ENCODE measurements at places on chromosomes 7 and 10. TPM values are rescaled to one million over a fixed set of nuclear protein-coding genes. Genes with fewer than 3 reads are reported as not detected.

GRCh38 chr7:32062150-32062549 is 8.1 kb downstream of the PDE1C start:
- H3K4me3 ChIP-seq: no peak overlapping the region
- H3K4me1 ChIP-seq: no peaks in the 10 kb centered on the region
- no peaks in the 10 kb centered on the region for H3K27me3 ChIP-seq
- DNase-seq: peak; percentile 59
- H3K27ac ChIP-seq: no peak overlapping the region
- no peaks in the 10 kb centered on the region for H3K36me3 ChIP-seq

- H3K27me3 ChIP-seq: no peaks in the 10 kb centered on the region
- no peaks in the 10 kb centered on the region for H3K4me1 ChIP-seq
- no peak overlapping the region for H3K27ac ChIP-seq
These were observed 128.5 kb downstream of the INHBA start for GRCh38 chr7:41574377-41574776.

TMEM229A gene
- total RNA-seq: 0.09 TPM

- H3K27ac ChIP-seq: peak overlapping the region; percentile 24
- no peak overlapping the region for H3K4me3 ChIP-seq
- H3K36me3 ChIP-seq: no peaks in the 10 kb centered on the region
- DNase-seq: no peak
- no peaks in the 10 kb centered on the region for H3K27me3 ChIP-seq
These were observed 548.7 kb upstream of the GALNT17 start for GRCh38 chr7:70582927-70583895.

DNA sequence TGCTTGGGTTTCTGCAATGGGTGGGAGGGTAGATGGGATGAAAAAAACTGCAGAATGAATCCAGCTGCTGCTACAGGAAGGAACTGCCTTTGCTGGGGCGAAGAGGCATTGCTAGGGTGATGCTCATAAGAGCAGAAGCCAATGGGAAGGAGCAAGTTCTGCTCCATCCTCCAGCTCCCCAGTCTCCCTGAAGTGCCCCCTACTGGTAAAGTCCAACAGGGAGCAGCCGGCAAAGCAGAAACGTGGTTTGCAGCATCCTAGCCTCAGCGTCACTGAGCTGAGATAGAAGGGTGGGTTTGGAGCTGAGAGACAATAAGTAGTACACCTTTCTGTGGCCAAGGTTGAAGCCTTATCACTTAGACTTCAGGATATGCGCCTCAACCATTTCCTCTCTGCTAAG is 220.5 kb downstream of the CCSER2 start:
- DNase-seq: no peak
- no peak overlapping the region for H3K4me3 ChIP-seq
- no peak overlapping the region for H3K27ac ChIP-seq
- no peaks in the 10 kb centered on the region for H3K4me1 ChIP-seq

- no peaks in the 10 kb centered on the region for H3K27me3 ChIP-seq
- DNase-seq: peak; percentile 13
- H3K27ac ChIP-seq: no peak overlapping the region
- H3K4me1 ChIP-seq: no peaks in the 10 kb centered on the region
These were observed 174.5 kb downstream of the GFRA1 start for GRCh38 chr10:116098411-116099022.

DNA sequence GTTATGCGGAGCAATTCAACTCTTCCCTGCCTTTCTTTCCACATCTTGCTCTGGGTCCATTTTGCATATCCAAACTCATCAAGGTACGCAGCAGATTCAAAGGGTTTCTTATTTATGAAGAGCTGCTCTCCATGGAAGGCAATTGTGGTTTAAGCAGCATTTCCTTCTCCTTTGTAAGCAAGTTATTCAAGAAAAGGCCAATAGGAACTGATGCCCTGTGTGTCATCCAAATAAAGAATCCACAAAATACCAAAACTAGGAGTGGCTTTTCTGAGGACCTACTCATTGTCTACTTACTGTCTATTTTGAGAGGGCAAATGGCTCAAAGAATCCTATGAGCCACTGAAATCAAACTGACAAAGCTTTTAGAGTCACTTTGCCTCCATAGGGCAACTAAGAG is 253.1 kb downstream of the PTEN start:
- H3K27ac ChIP-seq: no peak overlapping the region
- DNase-seq: no peak
- H3K27me3 ChIP-seq: no peaks in the 10 kb centered on the region
- H3K36me3 ChIP-seq: no peaks in the 10 kb centered on the region
- H3K4me3 ChIP-seq: no peak overlapping the region
- no peaks in the 10 kb centered on the region for H3K4me1 ChIP-seq

GRCh38 chr10:77442699-77443189 is 194.9 kb downstream of the KCNMA1 start:
- H3K36me3 ChIP-seq: no peaks in the 10 kb centered on the region
- no peaks in the 10 kb centered on the region for H3K4me1 ChIP-seq
- DNase-seq: no peak
- no peak overlapping the region for H3K4me3 ChIP-seq

- no peaks in the 10 kb centered on the region for H3K4me1 ChIP-seq
- no peaks in the 10 kb centered on the region for H3K36me3 ChIP-seq
- no peak for DNase-seq
- H3K27me3 ChIP-seq: no peaks in the 10 kb centered on the region
- no peak overlapping the region for H3K27ac ChIP-seq
These were observed 113.8 kb upstream of the ADCY1 start for GRCh38 chr7:45460379-45460778.

GRCh38 chr10:76055963-76056362 is 624.5 kb downstream of the LRMDA start:
- DNase-seq: no peak
- H3K36me3 ChIP-seq: no peaks in the 10 kb centered on the region
- no peaks in the 10 kb centered on the region for H3K4me1 ChIP-seq
- H3K27ac ChIP-seq: no peak overlapping the region
- no peak overlapping the region for H3K4me3 ChIP-seq

DNA sequence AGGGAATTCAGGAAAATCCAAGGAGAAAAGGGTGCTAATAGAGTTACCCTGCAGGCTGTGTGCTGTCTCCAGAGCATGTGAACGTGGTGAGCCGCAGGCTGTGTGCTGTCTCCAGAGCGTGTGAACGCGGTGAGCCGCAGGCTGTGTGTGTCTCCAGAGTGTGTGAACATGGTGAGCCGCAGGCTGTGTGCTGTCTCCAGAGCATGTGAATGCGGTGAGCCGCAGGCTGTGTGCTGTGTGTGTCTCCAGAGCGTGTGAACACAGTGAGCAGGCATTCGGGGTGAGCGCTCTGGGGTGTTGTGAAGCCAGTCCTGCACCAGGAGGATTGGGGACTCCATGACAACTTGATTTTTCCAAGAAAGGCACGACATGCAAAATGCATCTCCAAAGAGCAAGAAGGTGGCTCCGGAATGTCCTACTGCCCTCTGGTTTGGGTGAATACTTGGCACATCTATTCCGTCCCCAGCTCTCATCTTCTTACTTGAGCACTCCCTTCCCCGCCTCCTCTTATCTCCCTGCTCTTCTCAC is 407.9 kb upstream of the SHH start:
- H3K27ac ChIP-seq: no peak overlapping the region
- DNase-seq: no peak
- H3K27me3 ChIP-seq: no peaks in the 10 kb centered on the region
- H3K4me1 ChIP-seq: no peaks in the 10 kb centered on the region

GRCh38 chr7:47536661-47537611 is 45.0 kb downstream of the TNS3 start:
- DNase-seq: peak; percentile 43
- H3K27ac ChIP-seq: no peak overlapping the region
- H3K4me1 ChIP-seq: no peaks in the 10 kb centered on the region
- H3K36me3 ChIP-seq: no peaks in the 10 kb centered on the region
- H3K27me3 ChIP-seq: no peaks in the 10 kb centered on the region
- H3K4me3 ChIP-seq: peak overlapping the region; percentile 29

DNA sequence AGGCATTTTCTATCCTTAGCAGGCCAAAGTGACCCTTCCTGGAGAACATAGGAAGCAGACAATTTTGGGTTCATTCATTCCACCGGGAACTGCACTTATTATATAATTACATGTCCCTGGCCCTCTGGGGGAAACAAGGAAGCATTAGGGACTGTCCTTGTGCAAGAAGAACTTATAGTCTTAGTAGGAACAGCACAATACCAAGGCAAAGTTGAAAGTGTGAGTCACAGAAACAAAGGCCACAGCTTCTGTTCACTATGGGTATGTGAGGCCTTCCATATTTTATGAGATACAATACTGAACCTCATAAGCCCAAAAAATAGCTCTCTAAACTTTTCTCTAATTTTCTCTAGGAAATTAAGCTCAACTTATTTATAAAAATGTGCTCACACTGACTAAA is 18.4 kb upstream of the AKR1B10 start:
- no peak overlapping the region for H3K27ac ChIP-seq
- no peak for DNase-seq
- no peaks in the 10 kb centered on the region for H3K4me1 ChIP-seq
- no peaks in the 10 kb centered on the region for H3K36me3 ChIP-seq
- H3K27me3 ChIP-seq: no peaks in the 10 kb centered on the region

DNA sequence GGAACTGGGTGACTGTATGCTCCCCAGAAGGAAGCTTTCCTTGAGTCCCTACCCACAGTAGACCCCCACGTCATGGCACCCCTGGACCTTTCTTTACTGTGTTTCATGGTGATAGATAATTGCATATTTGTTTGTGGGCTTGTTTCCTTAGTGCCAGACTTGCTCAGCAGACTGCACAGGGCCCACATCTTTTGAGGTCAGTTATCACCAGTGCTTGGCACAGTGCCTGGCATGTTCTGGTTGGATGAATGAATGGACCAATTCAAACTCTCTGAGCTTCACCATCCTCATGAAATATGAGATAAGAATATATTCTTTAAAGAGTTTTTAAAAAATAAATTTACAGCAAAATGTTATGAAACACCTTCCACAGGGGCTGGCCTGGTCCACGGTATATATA is 78.4 kb upstream of the EMX2 start:
- no peak overlapping the region for H3K27ac ChIP-seq
- H3K36me3 ChIP-seq: no peaks in the 10 kb centered on the region
- no peaks in the 10 kb centered on the region for H3K4me1 ChIP-seq
- no peak overlapping the region for H3K4me3 ChIP-seq

DNA sequence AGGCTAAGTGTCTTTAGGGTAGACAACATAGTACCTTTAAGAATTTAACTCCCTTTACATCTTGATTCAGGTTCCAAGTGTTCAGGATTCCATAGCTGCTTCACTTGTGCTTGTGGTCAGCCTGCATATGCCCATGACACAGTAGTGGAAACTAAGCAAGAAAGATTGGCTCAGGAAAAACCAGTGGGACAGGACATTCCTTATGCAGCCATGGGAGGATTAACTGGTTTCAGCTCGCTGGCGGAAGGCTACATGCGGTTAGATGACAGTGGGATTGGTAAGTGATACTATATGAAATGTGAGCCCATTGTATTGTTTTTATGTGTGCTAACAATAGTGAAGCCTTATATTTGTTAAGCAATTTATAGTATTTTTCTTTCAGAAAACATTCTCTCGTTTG is 11.3 kb downstream of the FAM221A start:
- H3K27me3 ChIP-seq: no peaks in the 10 kb centered on the region
- peaks cover 7% of the 10 kb centered on the region for H3K4me1 ChIP-seq
- H3K36me3 ChIP-seq: no peaks in the 10 kb centered on the region
- no peak overlapping the region for H3K27ac ChIP-seq
- no peak for DNase-seq
- H3K4me3 ChIP-seq: no peak overlapping the region

GRCh38 chr10:16819026-16819425 is 1.8 kb upstream of the RSU1 start:
- no peaks in the 10 kb centered on the region for H3K4me1 ChIP-seq
- no peak for DNase-seq
- no peaks in the 10 kb centered on the region for H3K27me3 ChIP-seq
- no peaks in the 10 kb centered on the region for H3K36me3 ChIP-seq

OPN4 gene
- not detected for total RNA-seq

CNPY1 gene
- not detected for total RNA-seq

GRCh38 chr10:120012131-120012400 is 119.5 kb downstream of the SEC23IP start:
- no peaks in the 10 kb centered on the region for H3K27me3 ChIP-seq
- DNase-seq: no peak
- H3K4me3 ChIP-seq: no peak overlapping the region
- H3K36me3 ChIP-seq: no peaks in the 10 kb centered on the region
- no peaks in the 10 kb centered on the region for H3K4me1 ChIP-seq

Measured in pancreas (tissue), 10 donors.